Memory B cell (primary cell): ENCODE measurements at places on chromosomes 11 and 22.

GRCh38 chr11:69299023-69299461 is 5.1 kb downstream of the MYEOV start:
- no peaks in the 10 kb centered on the region for H3K36me3 ChIP-seq
- H3K27me3 ChIP-seq: no peaks in the 10 kb centered on the region
- peak overlapping the region; percentile 92 for H3K27ac ChIP-seq
- H3K4me3 ChIP-seq: peak overlapping the region; percentile 73
- DNase-seq: no peak

GRCh38 chr22:40050258-40050657 is 55.5 kb downstream of the FAM83F start:
- H3K4me1 ChIP-seq: peaks cover 51% of the 10 kb centered on the region
- H3K4me3 ChIP-seq: peak overlapping the region; percentile 74
- DNase-seq: peak; percentile 71
- H3K27me3 ChIP-seq: no peaks in the 10 kb centered on the region
- H3K36me3 ChIP-seq: peaks cover 5% of the 10 kb centered on the region

DNA sequence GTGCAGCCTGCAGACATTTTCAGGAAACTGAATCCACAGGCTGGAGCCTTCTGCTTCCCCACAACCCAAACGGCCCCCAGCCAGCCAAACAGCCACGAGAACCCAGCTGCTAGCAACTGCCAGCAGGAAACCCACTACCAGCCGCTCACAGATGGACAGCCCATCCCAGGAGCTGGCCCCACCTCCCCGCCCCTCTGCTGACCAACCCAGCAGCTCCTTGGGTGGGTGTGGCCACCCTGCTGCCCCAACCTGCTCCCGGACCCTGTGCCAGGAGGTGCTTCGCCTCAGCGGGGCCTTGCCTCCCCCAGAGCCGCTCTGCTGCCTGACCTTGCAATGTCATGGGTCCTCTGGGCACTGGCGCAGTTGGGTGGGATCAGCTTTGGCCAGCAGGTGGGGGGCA is 8.2 kb upstream of the CCDC188 start:
- peaks cover 8% of the 10 kb centered on the region for H3K27me3 ChIP-seq
- DNase-seq: no peak
- H3K27ac ChIP-seq: no peak overlapping the region
- no peaks in the 10 kb centered on the region for H3K36me3 ChIP-seq

- no peaks in the 10 kb centered on the region for H3K27me3 ChIP-seq
- H3K4me3 ChIP-seq: no peak overlapping the region
- H3K27ac ChIP-seq: no peak overlapping the region
- peaks cover 9% of the 10 kb centered on the region for H3K36me3 ChIP-seq
- DNase-seq: no peak
- H3K4me1 ChIP-seq: peaks cover 11% of the 10 kb centered on the region
These were observed 41.0 kb downstream of the GLYATL1 start for GRCh38 chr11:58980159-58980843.

DNA sequence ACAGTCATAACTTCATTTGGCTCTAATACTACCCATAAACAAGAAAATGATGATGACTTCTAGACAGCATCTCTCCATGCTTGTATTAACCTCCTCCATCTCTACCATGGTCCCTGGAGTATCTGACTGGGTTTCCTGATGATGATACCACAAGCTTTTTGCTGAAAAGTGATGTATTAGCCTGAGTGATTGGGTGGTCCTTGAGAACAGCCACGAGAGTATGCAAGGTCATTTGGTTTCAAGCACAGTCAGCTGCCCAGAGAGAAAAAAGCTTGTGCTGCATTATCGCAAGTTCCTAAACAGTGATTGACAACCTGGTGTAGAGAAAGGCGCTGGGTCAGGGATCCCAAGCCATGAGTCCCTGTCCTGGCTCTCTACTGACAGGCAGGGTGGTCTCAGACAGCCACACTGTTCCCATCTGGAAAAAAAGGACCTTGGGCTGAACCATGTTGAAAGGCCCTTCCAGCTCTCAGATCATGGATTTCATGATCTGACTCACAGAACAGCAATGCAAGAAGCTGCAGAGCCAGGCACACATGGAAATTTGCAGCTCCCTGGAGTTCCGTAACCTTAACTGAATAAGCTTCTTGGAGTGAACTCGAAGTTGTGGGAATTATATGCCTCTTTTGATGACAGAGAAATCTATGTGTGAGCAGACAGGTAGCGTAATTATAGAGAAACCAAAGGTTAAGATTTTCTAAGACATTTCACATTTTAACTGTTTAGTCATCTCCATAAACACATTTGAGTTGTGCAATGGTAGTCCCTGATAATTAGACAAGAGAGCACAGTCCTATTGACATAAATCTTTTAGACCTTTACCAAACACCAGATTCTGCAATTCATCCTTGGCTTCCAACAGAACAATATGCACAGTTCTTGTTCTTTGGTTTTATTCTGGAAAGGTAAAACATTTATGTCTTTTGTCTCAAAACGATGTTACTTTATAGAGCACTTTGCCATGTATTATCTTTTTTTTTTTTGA is 54.1 kb upstream of the UBASH3B start:
- H3K27me3 ChIP-seq: peaks cover 15% of the 10 kb centered on the region
- no peak for DNase-seq
- no peaks in the 10 kb centered on the region for H3K36me3 ChIP-seq

DNA sequence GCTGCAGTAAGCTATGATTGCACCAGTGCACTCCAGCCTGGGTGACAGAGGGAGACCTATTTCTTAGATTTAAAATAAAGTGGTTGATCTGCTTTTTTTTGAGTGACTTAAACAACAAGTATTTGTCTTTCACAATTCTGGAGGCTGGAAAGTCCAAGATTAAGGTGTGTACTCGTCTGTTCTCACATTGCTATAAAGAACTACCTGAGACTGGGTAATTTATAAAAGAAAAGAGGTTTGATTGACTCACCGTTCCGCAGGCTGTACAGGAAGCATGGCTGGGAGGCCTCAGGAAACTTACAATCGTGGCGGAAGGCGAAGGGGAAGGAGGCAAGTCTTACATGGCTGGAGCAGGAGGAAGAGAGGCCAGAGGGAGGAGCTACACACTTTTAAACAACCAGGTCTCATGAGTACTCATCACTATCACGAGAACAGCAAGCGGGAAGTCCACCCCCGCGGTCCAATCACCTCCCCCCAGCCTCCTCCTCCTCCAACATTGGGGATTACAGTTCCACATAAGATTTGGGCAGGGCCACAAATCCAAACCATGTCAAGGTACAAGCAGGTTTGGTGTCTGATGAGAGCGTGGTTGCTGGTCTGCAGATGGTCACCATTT is 19.7 kb upstream of the OSBPL5 start:
- no peak overlapping the region for H3K4me3 ChIP-seq
- no peaks in the 10 kb centered on the region for H3K36me3 ChIP-seq
- peaks cover 4% of the 10 kb centered on the region for H3K27me3 ChIP-seq
- no peak overlapping the region for H3K27ac ChIP-seq
- no peaks in the 10 kb centered on the region for H3K4me1 ChIP-seq

DNA sequence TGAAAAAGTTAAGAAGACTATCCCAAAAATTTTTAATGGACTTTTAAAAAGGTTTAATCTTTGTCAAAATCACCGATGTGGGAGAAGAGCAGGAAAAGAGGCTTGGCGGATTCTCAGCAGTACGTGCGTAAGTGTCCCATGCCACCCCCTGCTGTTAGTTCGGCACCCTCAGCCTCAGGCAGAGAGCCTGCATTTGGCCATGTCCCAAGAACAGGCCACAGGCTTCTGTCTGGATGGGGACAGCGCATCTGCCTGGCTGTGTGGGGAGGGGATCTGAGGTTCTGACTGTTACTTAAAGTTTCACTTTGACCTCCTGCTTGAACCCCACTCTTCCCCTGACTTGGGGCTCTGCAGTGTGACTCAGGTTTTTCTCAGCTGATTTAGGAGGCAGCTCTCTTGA is 35.3 kb downstream of the EXT2 start:
- H3K27ac ChIP-seq: no peak overlapping the region
- no peak overlapping the region for H3K4me3 ChIP-seq
- no peaks in the 10 kb centered on the region for H3K4me1 ChIP-seq

DNA sequence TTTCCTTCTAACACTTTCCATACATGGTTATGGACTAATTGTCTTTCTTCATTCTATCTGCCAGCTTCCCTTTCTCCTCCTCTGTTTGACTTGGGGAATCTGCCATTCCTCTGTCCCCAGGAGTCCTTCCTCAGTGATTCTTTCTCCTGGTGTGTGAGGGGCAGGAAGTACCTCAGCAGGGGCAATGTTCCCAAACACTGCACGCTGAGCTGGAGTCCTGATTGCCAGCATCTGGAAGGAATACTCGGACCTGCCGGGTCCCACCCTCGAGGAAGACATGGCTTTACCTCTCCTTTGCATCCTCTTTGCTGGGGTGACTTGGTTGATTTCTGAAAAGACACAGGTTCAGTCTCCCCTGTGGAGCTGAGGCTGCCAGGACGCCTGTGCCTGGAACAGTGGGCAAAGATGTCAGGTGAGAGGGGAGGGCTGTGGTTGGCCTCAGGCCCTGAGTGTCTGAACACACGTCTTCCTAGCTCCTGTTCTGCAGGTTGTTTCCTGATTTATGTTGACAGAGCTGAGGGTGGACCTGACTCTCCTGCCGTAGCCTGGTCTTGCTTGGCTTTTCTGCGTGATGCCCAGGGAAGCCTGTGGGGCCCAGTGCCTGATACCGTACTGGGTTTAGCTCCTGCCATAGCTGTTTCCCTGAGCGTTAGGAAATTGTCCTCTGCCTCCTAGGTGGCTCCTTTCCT is 4.3 kb downstream of the COX8A start:
- DNase-seq: no peak
- H3K4me1 ChIP-seq: peaks cover 22% of the 10 kb centered on the region

DNA sequence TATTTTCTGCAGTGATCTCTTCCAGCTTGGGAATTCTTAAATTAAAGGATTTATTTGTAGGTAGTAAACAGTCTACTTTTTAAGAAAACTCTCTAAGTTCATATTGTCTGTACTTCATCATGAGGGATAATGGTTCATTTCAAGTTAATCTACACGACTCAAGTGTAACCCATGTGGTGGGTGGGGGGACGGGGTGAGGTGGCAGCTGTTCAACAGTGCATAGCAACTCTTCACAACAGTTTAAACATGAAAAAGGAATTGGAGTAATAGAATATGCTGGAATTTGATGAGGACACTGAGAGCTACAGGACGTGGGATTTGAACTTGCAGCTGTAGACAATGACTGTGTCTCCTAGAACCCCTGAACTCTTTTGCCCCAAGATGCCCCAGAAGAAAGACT is 20.8 kb downstream of the BARX2 start:
- H3K4me3 ChIP-seq: no peak overlapping the region
- peaks cover 5% of the 10 kb centered on the region for H3K27me3 ChIP-seq
- H3K36me3 ChIP-seq: no peaks in the 10 kb centered on the region

GRCh38 chr11:69311767-69312385 is 17.9 kb downstream of the MYEOV start:
- H3K4me1 ChIP-seq: peaks cover 22% of the 10 kb centered on the region
- H3K36me3 ChIP-seq: no peaks in the 10 kb centered on the region
- no peaks in the 10 kb centered on the region for H3K27me3 ChIP-seq
- H3K27ac ChIP-seq: peak overlapping the region; percentile 13
- peak overlapping the region; percentile 1 for H3K4me3 ChIP-seq

GRCh38 chr11:548700-549603 is 11.6 kb downstream of the LMNTD2 start:
- H3K27ac ChIP-seq: no peak overlapping the region
- H3K4me3 ChIP-seq: peak overlapping the region; percentile 29
- DNase-seq: no peak
- H3K27me3 ChIP-seq: no peaks in the 10 kb centered on the region

- H3K27ac ChIP-seq: no peak overlapping the region
- H3K4me1 ChIP-seq: no peaks in the 10 kb centered on the region
- H3K36me3 ChIP-seq: no peaks in the 10 kb centered on the region
- H3K4me3 ChIP-seq: no peak overlapping the region
- DNase-seq: no peak
- H3K27me3 ChIP-seq: peaks cover 18% of the 10 kb centered on the region
These were observed 58.7 kb upstream of the PRODH start for GRCh38 chr22:18994701-18995326.

DNA sequence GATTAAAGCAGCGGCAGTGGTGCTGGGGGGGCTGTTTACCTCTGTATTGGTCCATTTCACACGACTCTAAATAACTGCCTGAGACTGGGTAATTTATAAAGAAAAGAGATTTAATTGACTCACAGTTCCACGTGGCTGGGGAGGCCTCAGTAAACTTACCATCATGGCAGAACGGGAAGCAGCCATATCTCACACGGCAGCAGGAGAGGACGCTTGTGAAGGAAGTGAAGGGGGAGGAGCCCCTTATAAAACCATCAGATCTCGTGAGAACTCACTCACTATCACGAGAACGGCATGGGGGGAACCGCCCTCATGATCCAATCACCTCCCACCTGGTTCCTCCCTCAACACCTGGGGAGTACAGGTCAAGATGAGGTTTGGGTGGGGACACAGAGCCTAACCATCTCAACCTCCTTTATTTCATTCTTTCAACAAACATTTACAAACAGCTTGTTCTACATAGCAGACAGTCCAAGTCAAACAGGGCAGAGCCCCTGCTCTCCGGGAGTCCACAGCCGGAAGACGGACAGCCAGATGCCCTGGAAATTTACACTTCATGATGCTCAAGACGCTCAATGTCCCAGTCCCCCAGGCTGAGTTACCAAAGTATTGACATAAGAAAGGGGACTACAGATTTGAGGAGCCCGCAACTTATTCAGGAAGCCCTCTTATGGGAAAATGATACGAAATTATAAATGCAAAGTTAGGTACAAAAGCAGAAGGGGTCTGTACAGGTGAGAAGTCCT is 26.3 kb upstream of the HMGXB4 start:
- DNase-seq: no peak
- H3K4me3 ChIP-seq: peak overlapping the region; percentile 2
- H3K27me3 ChIP-seq: peaks cover 14% of the 10 kb centered on the region
- H3K36me3 ChIP-seq: peaks cover 1% of the 10 kb centered on the region

DNA sequence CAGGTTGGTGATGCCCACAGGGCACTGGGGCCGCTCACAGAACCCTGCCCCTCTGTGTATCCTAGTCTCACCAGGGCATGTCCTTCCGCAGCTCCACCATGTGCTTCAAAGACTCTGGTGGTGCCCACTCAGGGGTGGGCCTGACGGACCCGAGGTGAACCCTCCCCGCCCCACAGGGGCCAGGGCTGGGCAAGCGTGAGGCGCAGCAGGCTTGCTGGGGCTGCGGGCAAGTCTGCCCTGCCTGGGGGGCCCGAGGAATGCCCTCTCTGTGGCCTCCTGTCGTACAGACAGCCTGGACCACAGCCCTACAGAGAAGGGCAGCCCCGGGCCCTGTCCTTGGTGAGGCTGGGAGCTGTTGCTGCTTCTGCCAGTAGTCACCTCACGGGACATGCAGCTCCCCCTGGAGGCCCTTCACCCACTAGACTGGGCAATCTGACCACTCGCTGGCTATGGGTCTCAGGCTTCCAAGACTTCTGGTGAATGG is 40.2 kb downstream of the TBX1 start:
- H3K36me3 ChIP-seq: peaks cover 10% of the 10 kb centered on the region
- H3K4me3 ChIP-seq: no peak overlapping the region
- no peaks in the 10 kb centered on the region for H3K27me3 ChIP-seq

GRCh38 chr11:17915500-17916143 is 97.2 kb downstream of the SERGEF start:
- DNase-seq: no peak
- H3K36me3 ChIP-seq: peaks cover 42% of the 10 kb centered on the region
- no peaks in the 10 kb centered on the region for H3K27me3 ChIP-seq
- no peak overlapping the region for H3K4me3 ChIP-seq

GRCh38 chr11:5500393-5500801 is 9.4 kb downstream of the UBQLN3 start:
- no peak for DNase-seq
- no peaks in the 10 kb centered on the region for H3K4me1 ChIP-seq
- no peaks in the 10 kb centered on the region for H3K36me3 ChIP-seq
- H3K27ac ChIP-seq: no peak overlapping the region
- H3K27me3 ChIP-seq: peaks cover 4% of the 10 kb centered on the region
- H3K4me3 ChIP-seq: no peak overlapping the region

GRCh38 chr11:21056644-21057043 is 387.3 kb downstream of the NELL1 start:
- no peak overlapping the region for H3K27ac ChIP-seq
- no peaks in the 10 kb centered on the region for H3K4me1 ChIP-seq
- DNase-seq: no peak
- no peak overlapping the region for H3K4me3 ChIP-seq
- H3K36me3 ChIP-seq: no peaks in the 10 kb centered on the region
- H3K27me3 ChIP-seq: no peaks in the 10 kb centered on the region
